ENCODE measurements at places on chromosomes 16 and 17.

DNA sequence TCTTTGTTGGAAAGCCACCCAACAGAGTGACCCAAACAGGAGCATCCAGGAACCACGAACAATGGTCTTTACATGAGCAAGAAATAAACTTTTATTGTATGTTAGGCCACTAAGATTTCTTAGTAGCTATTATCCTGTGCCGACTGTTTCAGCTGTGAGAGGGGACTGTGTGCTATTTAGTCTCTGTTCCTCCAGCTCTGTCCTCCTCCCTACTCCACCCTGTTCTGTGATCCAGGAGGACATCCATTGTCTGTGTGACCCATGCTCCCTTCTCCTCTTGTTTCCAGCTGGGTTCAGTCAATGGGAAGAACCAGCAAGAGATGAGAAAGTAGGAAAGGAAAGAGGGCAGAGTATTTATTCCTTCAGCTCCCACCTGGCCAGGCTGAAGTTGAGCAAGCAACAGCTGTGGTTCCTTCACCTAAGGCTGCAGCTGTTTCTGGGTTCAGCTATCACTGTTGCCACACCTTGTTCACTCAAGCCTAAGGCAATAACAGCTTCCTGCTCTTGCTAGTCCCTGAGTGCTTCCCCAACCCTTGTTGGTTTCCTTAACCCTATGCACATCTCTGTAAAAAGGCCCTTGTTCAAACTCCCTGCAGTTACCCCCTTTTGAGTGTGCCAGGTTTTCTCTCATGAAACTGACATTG, 14.9 kb upstream of the B4GALNT2 start:
- peak; percentile 44 for DNase-seq

GRCh38 chr17:67068999-67069398, 24.6 kb downstream of the CACNG1 start:
- DNase-seq, result no peak

GRCh38 chr17:56177361-56177760, 24.1 kb downstream of the ANKFN1 start:
- no peak for DNase-seq

- no peak for DNase-seq
These were observed 145.7 kb downstream of the RBFOX3 start for GRCh38 chr17:79465011-79465680.

- peak; percentile 38 for DNase-seq
These were observed at the start of gene P2RX5 for GRCh38 chr17:3695723-3696411. Gene P2RX5, minus strand, starts transcription at chr17:3696155. Its CDS starts 150 bp downstream, at chr17:3696005.

DNA sequence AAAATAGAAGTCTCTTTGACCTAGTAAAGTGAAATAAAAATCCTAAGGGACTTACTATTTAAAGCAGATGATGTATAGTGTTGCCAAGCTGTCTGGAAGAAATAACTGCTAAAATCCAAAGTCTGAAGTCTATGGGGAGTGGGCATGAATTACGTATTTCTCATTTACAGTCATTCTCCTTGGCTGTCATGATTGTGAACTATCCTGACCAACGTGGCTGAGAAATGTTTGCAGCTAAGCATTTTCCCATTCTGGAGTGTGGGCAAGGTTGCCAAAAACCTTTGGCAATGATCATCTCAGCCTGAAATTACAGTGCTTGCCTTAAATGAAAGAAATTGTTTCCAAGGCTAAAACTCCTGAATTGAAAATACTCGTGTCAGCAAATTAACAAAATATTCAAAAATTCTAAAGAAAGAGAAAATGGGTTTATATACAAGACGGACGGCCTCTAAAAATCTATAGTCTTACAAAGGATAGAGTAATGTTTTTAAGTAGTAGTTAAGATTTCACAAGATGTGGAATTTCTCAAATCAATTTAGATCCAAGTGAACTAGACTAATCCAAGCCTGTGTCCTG, 77.0 kb downstream of the CACNG1 start:
- DNase-seq, result no peak

DNA sequence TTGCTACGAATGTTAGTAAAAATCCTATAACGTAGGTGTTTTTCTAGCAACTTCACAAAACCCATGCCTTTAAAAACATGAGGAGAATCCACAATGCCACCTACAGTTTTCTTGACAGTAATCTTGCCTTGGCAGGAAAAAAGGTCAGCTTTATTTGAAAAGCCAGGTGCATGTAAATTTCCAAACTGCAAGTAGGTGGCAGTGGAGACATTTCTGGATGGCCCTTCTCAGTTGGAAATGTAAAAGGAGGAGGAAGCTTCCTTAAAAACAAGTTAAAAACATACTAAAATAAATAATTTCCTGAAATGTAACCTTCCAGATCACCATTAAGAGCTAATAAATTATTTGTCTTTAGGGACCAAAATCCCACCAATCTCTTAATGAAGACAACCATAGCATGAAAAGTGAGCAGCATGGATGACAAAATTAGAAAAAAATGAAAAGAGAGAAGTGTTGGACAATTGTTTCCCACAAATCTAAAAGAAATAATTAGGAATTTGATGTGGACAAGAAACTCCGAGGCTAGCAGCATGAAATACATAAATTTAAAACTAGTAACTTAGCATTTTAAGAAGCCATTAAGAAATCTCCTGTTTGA, 152.2 kb downstream of the SNX11 start:
- DNase-seq, result peak; percentile 10

All from HL-60 (cell line).